Activated CD4-positive, alpha-beta T cell treated with anti-CD3 and anti-CD28 coated beads, Interleukin-2, amount 10 ng/mL, durations not matched to agents 7 days and 5 days (primary cell): ENCODE measurements at places on chromosomes 13 and 19. TPM values are rescaled to one million over a fixed set of nuclear protein-coding genes. Genes with fewer than 3 reads are reported as not detected.

GRCh38 chr13:98984983-98985382, 7.1 kb upstream of the DOCK9 start:
- no peaks in the 10 kb centered on the region for H3K27me3 ChIP-seq
- DNase-seq, result no peak
- H3K4me1 ChIP-seq, result peaks cover 50% of the 10 kb centered on the region
- no peak overlapping the region for H3K27ac ChIP-seq
- H3K4me3 ChIP-seq, result no peak overlapping the region

GRCh38 chr13:43300865-43301264, 277.5 kb downstream of the DNAJC15 start:
- no peaks in the 10 kb centered on the region for H3K36me3 ChIP-seq
- DNase-seq, result no peak
- H3K27ac ChIP-seq, result no peak overlapping the region
- peaks cover 27% of the 10 kb centered on the region for H3K27me3 ChIP-seq

- H3K27me3 ChIP-seq, result peaks cover 59% of the 10 kb centered on the region
- H3K27ac ChIP-seq, result no peak overlapping the region
- peaks cover 28% of the 10 kb centered on the region for H3K4me1 ChIP-seq
- H3K4me3 ChIP-seq, result no peak overlapping the region
Measured at GRCh38 chr13:26053418-26053980, 1.7 kb upstream of the SHISA2 start.

- no peaks in the 10 kb centered on the region for H3K27me3 ChIP-seq
- no peak overlapping the region for H3K4me3 ChIP-seq
- no peaks in the 10 kb centered on the region for H3K36me3 ChIP-seq
- DNase-seq, result no peak
- H3K27ac ChIP-seq, result no peak overlapping the region
- no peaks in the 10 kb centered on the region for H3K4me1 ChIP-seq
Measured at GRCh38 chr13:53683146-53683545, 654.5 kb downstream of the OLFM4 start.

NUP62 gene
- total RNA-seq, result 111 TPM

FFAR3 gene
- total RNA-seq, result not detected
